ENCODE measurements at places on chromosomes 11 and 22.

DNA sequence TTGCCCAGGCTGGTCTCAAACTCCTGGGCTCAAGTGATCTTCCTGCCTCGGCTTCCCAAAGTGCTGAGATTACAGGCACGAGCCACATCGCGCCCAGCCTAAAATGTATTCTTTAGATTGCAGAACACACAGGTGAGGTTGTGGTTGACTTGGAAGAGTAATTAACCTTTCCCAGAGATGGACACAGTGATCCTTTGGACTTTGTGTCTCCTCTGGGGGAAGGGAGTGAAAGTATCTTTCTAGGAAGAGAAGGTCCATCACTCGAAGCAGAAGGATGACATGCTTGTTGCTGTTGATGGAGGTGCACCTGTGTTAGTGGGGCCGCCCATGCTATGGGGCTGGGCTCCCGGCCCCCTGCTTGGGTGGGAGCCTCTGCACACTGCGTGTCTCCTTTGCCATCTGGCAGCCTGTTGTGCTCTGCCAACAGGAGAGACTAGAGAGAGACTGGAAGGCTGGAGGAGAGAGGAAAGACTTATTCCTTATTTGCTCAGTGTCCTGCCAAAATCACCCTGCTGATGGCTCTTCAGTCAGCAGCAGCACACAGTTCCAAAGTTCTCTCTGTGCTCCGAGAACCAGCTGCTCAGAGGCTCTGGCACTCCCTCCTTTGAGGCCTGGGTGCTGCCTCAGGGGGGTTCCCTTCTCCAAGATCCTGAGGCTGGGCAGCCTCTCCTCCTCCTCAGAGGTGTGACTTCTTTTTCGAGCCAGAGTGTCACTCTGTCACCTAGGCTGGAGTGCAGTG lies 33.1 kb upstream of the CYB5R3 start:
- DNase-seq, result no peak

- no peak for DNase-seq
Measured at GRCh38 chr11:73203322-73203721, 14.8 kb upstream of the P2RY2 start.

- peak; percentile 1 for DNase-seq
Measured at GRCh38 chr11:132941024-132941646, 591.2 kb downstream of the OPCML start.

DNA sequence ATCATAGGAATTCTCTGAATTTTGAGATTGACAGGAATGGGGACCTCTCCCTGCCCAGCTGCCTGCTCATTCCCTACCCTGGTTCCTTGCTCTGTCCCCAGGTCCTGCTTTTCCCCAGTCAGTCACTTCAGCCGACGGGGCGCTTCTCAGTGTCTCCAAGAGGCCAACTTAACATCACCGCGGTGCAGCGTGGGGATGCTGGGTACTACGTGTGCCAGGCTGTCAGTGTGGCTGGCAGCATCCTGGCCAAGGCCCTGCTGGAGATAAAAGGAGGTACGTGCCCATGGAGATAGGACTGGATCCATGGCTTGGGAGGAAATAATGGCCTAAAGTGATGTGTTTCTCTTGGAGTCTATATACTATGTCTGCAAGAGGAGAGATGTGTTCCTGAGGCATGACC lies 7.0 kb downstream of the ROBO3 start:
- no peak for DNase-seq

DNA sequence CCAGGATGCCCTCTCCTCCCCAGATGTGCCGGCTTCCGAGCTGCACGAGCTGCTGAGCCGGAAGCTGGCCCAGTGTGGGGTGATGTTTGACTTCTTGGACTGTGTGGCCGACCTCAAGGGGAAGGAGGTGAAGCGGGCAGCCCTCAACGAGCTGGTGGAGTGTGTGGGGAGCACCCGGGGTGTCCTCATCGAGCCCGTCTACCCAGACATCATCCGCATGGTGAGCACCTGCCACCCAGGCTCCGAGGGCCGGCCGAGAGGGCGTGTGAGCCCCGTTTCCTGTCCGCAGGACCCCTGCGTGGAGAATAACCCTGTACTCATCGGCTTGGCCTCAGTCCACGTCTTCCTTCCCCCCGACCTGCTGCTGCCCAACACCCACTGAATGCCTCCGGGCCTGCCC lies 2.2 kb downstream of the PPP2R5B start:
- DNase-seq, result no peak

DNA sequence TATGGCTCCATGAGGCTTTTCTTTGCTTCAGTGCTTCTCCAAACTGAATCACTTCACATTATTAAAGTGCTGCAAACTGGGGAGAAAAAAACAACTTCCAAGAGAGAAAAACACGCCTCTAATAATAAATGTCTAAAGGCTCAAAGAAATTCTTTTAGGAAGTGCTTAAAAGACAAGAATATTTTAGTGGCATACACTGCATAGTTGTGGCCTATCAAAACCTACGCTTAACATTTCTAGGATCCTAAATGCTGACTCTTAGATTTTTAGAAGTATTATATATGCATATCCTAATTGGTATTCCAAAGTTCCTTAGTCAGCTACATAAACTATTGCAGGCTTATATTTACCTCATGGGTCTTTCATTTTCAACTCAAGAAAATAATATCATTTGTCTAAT lies 879.0 kb upstream of the CCDC90B start:
- DNase-seq, result no peak

- DNase-seq, result no peak
Measured at GRCh38 chr11:19243143-19243542, 2.4 kb upstream of the E2F8 start.

DNA sequence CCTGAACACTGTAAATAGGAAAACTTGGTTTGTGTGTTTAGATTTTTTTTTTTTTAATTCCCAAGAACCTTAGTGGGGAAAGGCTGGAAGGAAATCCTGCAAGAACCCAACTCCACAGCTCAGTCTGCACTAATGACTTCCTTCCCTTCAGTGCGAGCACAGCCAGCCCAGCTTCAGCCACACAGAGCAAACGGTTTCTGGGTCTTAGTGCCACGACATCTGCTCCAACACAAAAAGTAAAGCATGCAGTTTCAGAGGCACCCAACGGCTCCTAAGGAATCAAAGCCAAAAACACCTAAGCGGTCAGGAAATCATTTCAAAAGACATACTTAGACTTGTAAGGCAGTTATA lies 236.1 kb downstream of the TTC28 start:
- no peak for DNase-seq

- DNase-seq, result no peak
Measured at GRCh38 chr22:43534916-43535315, 123.1 kb downstream of the MPPED1 start.

DNA sequence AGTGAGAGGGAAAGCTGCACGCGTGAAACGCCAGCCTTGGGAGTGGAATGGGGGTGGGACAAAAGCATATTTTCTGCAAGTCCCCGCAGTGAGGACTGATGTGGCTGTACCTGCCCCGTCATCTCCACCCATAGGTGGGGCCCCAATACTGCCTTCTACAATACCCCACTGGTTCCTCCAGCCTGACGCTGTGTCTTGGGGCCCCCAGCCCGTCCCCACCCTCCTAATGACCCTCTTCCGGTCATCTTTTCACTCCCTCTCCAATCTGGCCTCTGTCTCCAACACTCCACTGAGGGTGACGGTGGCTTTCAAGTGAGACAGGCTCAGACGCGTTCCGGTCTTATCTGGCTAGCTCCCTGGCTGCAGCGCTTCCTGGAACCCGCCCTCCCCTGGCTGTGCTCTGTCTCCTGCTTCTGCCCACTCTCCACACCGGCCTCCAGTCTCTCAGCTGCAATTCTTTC lies 104.2 kb downstream of the MICAL3 start:
- DNase-seq, result no peak

- no peak for DNase-seq
Measured at GRCh38 chr22:39546889-39547586, 14.5 kb upstream of the RPS19BP1 start.

Measured in BJ (cell line).